Fibroblast of pulmonary artery (primary cell): ENCODE measurements at places on chromosomes 5 and 9.
A peak's percentile ranks its signal among the peaks of the same experiment; 100 is the strongest.

GRCh38 chr9:87515006-87515405 is 17.3 kb downstream of the DAPK1 start:
- peak; percentile 44 for DNase-seq

DNA sequence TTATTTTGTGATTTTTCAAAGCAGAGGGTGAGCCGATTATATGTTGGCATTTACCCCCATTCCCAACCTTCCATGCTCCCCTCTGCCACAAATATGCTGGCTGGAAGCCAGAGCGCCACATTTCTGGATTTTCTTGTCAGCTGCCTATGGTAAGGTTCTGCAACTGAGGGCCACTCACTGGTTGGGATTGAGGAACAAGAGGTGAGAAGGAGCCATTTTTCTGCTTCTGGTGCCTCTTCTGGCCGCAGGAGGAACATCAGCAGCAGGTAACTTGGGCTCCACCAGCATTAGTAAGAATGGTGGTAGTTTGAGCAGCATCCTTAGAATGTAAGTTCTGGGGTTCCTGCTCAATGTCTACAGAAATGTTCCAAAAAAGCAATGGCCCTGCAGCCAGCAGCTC is 159.5 kb upstream of the MAST4 start:
- no peak for DNase-seq

- no peak for DNase-seq
Measured at GRCh38 chr9:91391818-91392217, 30.1 kb upstream of the AUH start.

DNA sequence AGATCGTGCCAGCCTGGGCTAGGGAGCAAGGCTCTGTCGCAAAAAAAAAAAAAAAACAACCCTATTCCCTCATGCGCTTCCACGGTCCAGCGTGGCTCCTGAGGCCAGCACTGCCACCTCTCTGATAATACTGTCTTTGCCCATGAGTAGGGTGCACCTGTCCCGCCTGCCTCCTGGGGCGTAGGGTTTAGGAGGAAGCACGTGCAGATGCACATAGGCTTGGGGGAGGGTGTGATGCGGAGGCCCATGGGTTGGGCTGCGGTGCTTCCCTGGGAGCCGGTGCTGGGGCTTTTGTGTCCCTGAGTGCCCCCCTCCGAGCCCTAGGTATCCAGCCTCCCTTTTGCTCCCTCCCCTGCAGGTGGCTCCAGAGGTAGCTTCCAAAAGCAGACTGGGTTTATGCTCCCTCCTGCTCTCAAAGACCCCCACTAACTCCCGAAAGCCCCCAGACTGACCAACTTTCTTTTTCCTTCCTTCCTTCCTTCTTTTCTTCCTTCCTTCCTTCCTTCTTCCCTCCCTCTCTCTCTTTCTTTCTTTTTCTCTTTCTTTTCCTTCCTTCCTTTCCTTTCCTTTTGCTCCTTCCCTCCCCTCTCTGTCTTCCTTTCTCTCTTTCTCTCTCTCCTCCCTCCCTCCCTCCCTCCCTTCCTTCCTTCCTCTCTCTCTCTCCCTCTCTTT is 12.8 kb downstream of the FGFR4 start:
- no peak for DNase-seq
